A549 treated with Hydrocortisone at 1 μM for 4 hours (cell line): ENCODE measurements at places on chromosomes 5 and 9. TPM values are rescaled to one million over a fixed set of nuclear protein-coding genes. Genes with fewer than 3 reads are reported as not detected.

BASP1 gene
- 189 to 240 TPM (median 221 TPM) in 5 replicates for total RNA-seq

IL13 gene
- total RNA-seq = 0.08 TPM in 1 of 5 replicates, not detected in the others

CARTPT gene
- total RNA-seq = not detected in 5 replicates

NDUFS6 gene
- 106 to 133 TPM (median 112 TPM) in 5 replicates for total RNA-seq

NOXA1 gene
- 0.79 to 1.8 TPM (median 1.7 TPM) in 5 replicates for total RNA-seq

IL17B gene
- total RNA-seq = 0.18 TPM in 1 of 5 replicates, not detected in the others

CCDC171 gene
- total RNA-seq = 0.28 to 0.53 TPM (median 0.37 TPM) in 5 replicates

NFX1 gene
- 31.4 to 34.8 TPM (median 31.7 TPM) in 5 replicates for total RNA-seq

PCDHGA6 gene
- 0.14 to 0.26 TPM (median 0.20 TPM) in 5 replicates for total RNA-seq

CNTFR gene
- 0.07 to 0.17 TPM (median 0.14 TPM) in 5 replicates for total RNA-seq

PCYOX1L gene
- total RNA-seq = 2.5 to 3.1 TPM (median 2.8 TPM) in 5 replicates
